ENCODE measurements at places on chromosomes 1 and 21.

GRCh38 chr1:117616356-117616755 lies 10.5 kb downstream of the TENT5C start:
- DNase-seq = no peak

DNA sequence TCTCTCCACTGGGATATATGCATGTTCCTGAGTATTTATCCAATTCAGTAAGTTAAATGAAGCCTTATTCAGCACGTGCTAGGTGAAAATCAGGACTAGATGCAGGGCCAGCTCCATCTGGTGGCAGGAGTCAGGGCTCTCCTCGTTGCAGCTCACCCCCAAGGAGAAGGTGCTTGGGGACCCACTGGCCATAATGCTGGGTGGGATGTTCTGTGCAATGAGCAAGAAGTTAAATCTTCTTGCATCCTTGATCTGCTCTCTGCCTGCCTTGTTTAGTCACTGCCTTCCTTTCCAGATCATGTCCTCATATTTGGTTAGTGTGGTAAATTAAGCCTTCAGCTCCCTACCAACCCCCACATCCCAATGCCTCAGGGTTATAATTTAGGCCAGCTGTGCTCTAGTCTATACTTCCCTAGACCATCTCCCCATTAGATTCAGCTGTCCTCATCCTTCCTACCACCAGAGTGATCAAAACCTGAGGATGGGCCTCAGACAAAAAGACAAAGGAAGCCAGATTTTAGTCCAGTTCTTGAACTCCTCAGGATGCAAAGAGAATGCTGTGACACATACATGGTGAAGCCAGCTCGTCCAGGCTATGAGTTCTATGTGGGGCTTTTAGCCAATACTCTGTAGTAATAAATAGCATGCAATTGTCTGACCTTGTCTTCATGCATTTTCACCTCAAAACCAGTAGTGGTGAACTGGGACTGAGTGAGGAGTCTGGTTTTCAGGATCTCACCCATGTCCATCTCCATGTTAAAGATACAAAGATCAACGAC lies 55.9 kb downstream of the SEC16B start:
- peak; percentile 13 for DNase-seq

DNA sequence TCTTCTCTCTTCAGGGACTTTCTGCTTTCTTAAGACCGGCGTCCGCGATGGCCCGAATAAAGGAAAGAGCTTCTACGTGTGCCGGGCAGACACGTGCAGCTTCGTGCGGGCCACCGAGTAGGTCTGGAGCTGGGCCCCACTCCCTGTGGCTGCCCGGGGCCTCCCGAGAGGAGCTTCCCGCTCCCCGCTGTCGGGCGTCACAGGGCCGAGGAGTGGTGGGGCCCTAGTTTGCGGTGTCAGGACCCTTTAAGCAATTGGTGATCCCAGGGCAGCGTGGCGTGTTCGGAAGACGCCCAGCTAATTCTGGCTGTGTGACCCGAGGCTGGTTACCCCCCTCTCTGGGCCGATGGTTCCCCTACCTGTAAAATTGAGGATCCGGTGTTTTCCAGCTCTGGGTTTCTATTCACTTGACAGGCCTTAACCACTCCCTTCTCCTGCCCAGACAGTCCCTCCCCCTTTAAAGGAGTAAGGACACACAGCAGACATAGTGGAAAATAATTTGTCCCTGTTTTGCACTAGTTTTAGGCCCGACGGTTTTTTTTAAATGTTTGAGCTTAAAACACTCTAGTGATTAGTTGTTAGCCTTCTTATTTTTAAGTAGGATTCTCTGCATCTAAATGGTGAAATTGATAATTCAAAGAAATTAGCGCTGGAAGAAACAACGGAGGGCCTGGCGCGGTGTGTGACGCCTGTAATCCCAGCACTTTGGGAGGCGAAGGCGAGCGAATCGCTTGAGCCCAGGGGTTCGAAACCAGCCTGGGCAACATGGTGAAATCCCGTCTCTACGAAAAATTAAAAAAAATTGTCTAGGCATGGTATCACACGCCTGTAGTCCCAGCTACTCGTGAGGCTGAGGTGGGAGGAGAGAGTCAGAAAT lies 553 bp downstream of the TTF2 start:
- peak; percentile 21 for DNase-seq

DNA sequence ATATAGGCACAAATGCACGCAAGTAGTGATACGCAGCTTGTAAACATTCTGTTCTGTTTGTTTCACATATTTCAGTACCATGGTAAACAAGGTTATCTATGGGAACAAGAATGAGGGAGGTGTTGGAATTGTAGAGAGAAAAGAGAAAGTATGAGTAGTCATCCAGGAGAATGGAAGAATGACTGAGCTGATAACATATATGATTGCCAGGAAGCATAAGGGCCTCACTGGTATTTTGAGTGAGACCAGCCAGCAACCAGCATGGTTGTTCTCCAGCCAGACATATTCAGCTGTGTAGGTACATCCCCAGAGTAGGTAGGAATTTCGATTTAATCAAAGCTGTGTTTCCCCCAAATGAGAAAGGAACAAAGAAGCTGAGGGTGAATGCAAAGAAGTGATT lies 58.9 kb upstream of the ARTN start:
- DNase-seq = no peak

GRCh38 chr1:109299558-109300343 lies 7.1 kb downstream of the MYBPHL start:
- DNase-seq = no peak

DNA sequence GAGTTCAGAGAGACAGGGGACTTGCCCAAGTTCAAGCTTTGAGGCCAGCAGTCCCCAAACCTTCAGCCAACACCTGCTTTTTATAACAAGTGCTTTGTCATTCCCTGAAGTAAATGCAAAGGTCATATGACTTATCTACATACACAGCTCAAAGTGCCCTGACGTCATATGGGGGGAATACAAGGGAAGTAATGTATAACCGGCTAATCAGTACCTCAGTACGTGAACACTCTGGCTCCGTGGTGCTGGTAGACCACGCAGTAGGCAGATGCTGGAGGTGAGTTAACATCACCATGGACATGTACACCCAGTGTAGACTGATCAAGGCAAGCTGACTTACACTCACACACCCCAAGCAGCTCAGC lies 60.0 kb downstream of the BACE2 start:
- no peak for DNase-seq

DNA sequence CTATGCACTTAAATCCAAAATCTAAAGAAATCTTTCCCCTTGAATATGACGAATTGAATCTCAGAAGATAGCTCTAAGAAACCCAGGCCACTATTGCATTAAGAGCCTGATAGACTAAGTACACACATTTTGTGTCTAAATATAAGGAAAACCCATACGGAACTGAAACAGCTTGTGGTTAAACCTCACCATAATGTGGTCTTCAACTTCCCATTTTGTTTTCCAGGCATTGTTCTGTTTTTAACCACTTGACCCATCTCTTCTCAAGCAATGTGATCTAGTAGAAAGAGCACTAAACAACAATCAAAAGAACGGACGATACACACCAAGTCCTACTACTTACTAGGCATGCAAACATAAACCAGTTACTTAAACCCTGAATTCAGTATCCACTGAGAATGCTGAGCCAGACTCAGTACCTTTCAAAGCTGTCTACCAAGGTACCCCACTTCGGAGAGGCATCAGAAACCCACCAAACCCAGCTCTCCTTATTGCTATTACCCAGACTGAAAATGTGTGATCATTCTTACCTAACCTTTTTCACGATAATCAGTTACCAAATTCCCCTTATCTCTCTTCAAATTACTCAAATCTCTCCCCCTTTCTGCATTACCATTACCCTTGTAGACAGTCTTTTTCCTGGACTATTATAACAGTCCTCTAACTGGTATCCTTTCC lies 12.8 kb downstream of the OTUD7B start:
- DNase-seq = no peak

GRCh38 chr1:31027693-31028526 lies 37.6 kb downstream of the PUM1 start:
- no peak for DNase-seq

- DNase-seq = no peak
Measured at GRCh38 chr1:22127731-22128130, 15.2 kb downstream of the WNT4 start.

DNA sequence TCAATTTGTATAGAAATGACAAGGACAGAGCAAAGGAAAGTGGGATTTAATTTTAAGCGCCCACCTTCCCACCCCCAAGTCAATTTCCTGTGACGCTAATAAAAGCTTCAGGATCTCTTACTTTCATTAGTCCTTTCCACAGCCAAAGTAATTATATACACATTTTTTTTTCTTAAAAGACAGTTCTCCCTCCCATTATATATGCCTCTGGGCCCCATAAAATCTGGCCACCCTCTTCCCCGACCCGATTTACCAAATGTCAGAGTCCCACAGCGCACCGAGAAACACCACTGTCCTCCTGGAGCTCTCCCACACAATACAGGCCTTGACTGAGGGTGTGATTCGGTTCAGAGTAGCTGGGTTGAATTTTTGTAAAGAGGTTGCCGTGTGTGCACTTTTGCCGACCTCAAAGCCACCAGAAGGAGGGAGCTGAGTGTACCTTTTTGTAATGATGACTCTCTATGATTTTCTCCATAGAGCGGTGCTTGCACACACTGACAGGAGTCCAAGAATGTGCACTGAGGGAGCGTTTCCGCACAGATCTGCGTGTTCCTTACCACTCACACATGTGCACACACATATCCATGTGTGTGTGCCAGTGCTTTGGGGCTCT lies 26.2 kb upstream of the IL10 start:
- DNase-seq = no peak

DNA sequence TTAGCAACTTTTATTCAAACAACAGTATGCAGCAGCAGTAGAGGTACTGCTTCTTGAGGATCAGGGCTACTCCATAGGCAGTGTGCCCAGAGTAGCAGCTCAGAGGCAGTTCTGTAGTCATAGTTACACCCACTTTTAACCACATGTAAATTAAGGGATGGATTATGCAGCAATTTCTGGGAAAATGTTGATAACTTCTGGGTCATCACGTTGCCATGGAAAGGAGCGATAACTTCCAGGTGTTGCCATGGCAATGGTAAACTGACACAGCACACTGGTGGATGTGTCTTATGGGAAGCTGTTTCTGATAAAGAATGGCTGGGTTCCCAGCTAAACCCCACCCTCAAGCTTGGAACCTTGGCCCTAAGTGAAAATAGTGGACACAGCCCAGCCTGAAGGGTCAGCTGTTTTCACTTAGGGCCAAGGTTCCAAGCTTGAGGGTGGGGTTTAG lies 29.0 kb upstream of the PLA2G2A start:
- no peak for DNase-seq

- DNase-seq = no peak
Measured at GRCh38 chr1:36922593-36923426, 111.5 kb downstream of the GRIK3 start.

- no peak for DNase-seq
Measured at GRCh38 chr1:231422798-231423309, 767 bp upstream of the EGLN1 start.

- DNase-seq = no peak
Measured at GRCh38 chr1:162823771-162824525, 33.4 kb downstream of the HSD17B7 start.

DNA sequence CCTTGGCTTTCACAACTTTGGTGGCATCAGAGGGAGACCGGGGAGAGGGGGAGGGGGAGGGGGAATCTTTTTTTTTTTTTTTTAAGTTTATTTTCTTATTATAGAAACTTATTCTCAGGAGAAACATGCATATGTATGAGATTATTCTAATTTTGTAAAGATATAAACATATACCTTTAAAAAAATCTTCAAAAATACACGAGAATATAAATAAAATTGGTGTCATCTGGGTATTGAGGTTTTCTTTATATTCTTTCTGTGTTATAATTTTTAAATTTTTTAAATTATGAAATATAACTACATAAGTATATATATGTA lies 18.9 kb upstream of the SNRPE start:
- DNase-seq = no peak

- DNase-seq = no peak
Measured at GRCh38 chr1:27057389-27057788, 44.7 kb upstream of the TENT5B start.

GRCh38 chr1:37052120-37052519 lies 17.8 kb upstream of the GRIK3 start:
- no peak for DNase-seq

- DNase-seq = no peak
Measured at GRCh38 chr1:47818682-47819573, 178.3 kb downstream of the TRABD2B start.

DNA sequence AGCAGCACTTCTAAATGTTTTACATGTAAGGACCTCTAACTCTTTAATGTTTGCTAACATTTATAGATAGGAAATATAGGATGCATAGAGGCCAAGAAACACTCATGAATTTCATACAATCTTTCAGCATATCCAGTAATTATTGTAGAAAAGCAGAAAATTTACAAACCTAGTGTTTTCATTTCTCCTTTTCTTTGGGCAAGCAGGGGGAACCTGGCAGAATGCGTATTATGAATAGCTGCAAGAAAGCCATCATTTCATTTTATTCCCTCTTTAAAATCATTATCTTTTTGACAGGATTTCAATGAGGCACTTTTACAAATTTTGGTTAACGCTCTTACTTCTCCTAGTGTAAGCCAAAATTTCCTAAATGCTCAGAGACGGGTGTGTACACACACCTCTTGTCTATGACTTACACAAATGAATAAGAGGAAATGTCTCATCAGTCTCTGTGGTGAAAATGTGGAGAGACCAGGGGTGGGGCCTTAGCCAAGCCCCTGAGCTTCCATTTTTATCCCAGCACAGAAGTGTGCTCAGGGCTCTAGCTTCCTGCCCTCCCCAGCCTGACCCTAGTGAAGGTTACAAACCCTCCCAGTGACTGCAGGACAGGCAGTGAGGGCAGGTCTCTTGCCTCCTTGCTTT lies 91.6 kb downstream of the LRRC8C start:
- DNase-seq = no peak

GRCh38 chr1:231028682-231029081 lies 11.4 kb downstream of the FAM89A start:
- no peak for DNase-seq

GRCh38 chr1:221411283-221411682 lies 330.6 kb downstream of the DUSP10 start:
- no peak for DNase-seq

- no peak for DNase-seq
Measured at GRCh38 chr1:56645677-56646305, 677 bp downstream of the PRKAA2 start.

DNA sequence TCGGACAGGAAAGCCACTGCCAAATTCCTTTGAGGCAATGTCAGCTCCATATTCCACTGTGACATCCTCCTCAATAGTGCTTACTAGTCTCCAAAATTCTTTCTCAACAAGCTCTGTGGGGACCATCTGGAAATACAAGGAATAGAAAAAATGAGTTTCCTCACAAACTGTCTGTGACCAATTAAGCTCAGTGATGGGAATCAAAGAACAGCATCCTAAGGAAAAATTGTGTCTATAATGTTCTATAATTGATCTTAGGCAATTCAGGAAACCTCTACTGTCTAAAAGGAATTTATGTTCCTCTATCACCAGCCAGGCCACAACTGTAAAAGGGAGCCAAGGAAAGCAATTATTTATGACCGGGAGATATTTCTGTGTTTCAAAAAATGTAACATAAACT lies 46.1 kb upstream of the SYT2 start:
- no peak for DNase-seq

DNA sequence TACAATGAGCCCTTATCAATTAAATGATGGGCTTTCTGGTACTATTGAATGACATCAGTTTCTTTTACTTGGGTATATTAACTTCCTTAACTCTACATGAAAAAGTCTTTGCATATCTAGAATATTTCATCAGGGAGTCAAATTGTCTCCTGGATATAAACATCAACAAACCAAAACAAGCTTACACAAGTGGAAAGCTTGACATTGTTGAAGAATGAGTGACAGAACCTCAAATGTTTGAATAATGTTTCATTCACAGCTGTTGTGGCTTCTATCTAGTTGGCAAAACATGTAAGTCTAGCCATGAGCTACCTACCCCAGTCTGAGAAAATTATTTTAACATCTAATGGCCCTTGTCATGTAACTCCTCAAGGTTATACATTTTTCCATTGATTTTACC lies 604.8 kb upstream of the ADAMTS5 start:
- no peak for DNase-seq

- DNase-seq = no peak
Measured at GRCh38 chr1:192159781-192160180, 1.5 kb downstream of the RGS18 start.

Data from HCT116 (cell line).